ENCODE measurements at places on chromosomes 16 and 17.

- no peak for DNase-seq
Measured at GRCh38 chr17:53629188-53629587, 193.5 kb upstream of the KIF2B start.

DNA sequence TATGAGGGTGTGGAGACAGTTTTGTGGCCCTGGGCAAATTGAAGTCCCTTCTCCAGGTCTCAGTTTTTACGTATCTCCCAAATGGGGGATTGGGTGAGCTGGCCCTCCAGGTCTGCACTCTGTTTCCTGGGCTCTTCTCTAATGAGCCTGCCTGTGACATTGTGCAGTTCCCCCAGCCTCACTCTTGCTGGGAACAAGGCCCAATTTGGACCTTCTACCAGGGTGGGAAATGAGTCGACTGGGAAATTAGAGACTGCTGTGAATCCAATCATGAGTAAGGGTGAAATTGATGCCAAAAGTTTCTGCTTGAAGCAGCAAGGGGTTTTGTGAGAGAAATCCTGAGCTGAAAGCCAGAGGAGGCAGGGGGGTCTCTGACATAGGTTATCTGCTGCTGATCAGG lies 71.5 kb upstream of the KSR1 start:
- no peak for DNase-seq

DNA sequence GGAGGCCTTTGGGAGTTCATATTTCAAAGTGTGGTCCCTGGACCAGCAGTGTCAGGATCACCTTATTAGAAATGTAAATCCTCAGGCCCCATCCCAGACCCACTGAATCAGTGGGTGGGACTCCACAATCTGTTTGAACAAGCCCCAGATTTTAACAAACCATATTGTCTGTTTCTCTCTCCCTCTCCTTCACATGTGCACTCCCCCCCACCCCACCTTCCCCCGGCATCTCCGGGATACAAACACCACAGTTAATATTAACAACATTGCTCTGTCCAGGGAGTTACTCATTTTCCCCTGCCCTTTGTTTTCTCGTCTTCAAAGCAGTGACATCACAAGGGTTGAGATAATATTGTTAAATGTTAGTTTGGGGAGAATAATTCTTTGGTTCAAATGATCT lies 127.3 kb downstream of the KATNIP start:
- no peak for DNase-seq

GRCh38 chr17:32495359-32496231 lies 8.8 kb downstream of the CDK5R1 start:
- DNase-seq = no peak

DNA sequence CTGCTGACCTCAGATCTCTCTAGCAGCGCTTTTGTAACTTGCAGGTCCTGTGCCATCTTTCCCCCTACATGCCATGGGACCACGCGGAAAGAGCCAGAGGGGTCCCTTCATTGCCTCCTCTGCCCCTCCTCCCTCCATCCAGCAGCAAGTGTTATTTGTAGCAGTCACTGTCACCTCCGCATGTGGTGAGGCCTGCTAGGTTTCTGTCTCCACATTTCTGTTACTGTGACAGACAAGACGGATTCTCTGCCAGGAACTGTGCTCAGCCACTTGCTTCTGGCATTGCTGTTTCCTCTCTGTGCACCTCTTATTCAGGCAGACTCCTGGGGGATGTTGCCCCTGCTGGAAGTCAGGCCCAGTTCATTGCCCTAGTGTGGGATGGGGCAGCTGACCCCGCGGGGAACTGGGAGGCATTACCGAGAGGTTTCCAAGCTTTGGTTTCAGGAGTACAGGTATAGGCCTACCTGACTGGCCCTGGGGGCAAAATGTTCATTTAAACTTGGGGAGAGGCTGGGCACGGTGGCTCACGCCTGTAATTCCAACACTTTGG lies 61.2 kb downstream of the RAB11FIP4 start:
- DNase-seq = no peak

GRCh38 chr17:55265311-55266021 lies 706 bp downstream of the HLF start:
- no peak for DNase-seq

- no peak for DNase-seq
Measured at GRCh38 chr16:89314357-89314756, 96.9 kb downstream of the ZNF778 start.

DNA sequence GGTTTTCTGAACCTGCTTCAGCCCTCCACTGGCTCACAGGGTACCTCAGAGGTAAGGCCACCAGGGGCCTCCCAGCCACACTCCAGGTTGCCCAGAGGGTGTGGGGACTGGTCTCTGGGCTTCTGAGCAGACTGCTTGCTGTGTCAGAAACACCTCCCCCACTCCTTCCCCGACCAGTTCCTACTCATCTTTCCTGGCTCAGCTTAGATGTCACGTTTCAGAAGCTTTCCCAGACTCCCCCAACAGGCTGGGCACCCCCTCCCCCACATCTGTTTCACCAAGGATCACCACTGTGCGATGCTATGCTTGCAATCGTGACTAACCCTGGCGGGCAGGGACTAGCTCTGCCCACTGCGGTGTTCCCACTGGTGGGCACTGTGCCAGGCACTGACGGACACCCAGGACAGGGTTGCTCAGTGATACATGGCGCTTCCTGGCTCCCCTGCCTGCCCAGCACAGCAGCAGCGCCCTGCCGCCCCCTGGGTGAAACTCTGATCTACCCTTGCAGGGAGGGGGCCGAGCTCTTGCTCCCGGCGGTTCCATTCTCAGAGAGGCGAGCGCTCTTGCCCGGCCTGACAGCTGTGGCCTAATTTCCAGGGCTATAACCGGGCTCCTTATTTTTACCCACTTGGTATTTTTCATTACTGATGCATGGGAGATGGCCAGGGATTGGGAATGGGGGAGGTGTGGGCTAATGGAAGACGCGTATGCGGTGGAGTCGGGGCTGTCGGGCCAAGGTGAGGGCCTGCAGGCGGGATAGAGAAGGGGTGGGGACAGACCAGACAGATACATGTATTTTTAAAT lies 29.4 kb upstream of the MTSS2 start:
- no peak for DNase-seq

- no peak for DNase-seq
Measured at GRCh38 chr17:45240905-45241327, 19.2 kb downstream of the FMNL1 start.

GRCh38 chr16:85569615-85570212 lies 43.4 kb upstream of the GSE1 start:
- DNase-seq = no peak

- DNase-seq = no peak
Measured at GRCh38 chr17:82821554-82821953, 18.3 kb downstream of the ZNF750 start.

- DNase-seq = peak; percentile 68
Measured at GRCh38 chr17:1122533-1123392, 57.0 kb downstream of the ABR start.

- no peak for DNase-seq
Measured at GRCh38 chr16:87276091-87276701, 41.0 kb downstream of the C16orf95 start.

GRCh38 chr17:13182854-13183253 lies 165.0 kb upstream of the ELAC2 start:
- no peak for DNase-seq

DNA sequence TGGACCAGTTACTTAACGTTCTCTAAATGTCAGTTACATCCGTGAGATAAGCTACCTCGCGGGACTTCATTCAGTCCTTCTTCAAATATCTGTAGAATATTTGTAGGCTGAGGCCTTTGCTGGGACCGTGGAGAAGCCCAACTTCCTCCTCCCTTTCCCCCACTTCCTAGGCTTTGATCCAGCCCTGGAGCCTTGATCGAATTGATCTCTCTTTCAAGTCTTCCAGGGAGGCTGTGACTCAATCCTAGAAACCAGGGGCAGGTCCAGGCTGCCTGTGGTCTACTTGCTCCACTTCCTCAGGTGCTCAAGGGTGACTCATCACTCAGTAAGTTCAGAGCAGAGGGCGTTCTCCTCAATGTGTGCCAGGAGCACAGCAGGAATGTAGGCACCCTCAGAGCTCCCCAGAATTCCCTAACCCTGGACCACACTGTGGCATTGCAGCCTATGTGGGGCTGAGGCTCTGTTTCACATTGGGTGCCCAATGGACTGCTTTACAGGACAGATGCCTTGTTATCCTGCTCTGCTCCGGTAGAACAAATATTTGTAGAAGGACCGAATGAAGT lies 11.2 kb upstream of the CEP20 start:
- DNase-seq = no peak

- DNase-seq = no peak
Measured at GRCh38 chr17:77254951-77255825, 114.4 kb downstream of the SEC14L1 start.

Measured in stimulated activated CD8-positive, alpha-beta memory T cell treated with anti-CD3 and anti-CD28 coated beads, Interleukin-2, amount 100 ng/mL, for 1 hour (primary cell).